ENCODE measurements at places on chromosomes 2 and 18.

DNA sequence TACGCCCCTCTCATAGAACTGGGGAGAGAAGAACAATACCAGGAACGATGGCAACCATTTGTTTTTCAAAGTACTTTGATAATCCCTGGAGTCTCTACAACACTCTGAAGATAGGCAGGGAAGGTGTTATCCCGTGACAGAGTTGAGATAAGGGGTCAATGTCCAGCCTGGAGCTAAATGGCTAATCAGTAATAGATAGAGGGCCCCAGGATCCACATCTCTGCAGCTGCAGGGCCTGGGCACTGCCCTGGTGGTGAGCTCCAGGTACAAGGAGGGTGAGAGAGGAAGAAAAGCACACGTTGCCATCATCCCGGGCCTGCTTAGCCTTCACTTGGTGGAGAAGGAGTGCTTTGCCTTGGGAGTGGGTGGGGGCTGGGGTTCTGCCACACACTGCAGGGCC is 260.6 kb downstream of the PRKCE start:
- no peak for DNase-seq

- DNase-seq: no peak
These were observed 133.7 kb downstream of the FBXO15 start for GRCh38 chr18:74013955-74014354.

GRCh38 chr2:180660207-180660606 is 320.2 kb upstream of the UBE2E3 start:
- DNase-seq: no peak

GRCh38 chr2:229475778-229476177 is 204.7 kb upstream of the PID1 start:
- no peak for DNase-seq
